HCT116 (cell line): ENCODE measurements at places on chromosomes 4 and X.

DNA sequence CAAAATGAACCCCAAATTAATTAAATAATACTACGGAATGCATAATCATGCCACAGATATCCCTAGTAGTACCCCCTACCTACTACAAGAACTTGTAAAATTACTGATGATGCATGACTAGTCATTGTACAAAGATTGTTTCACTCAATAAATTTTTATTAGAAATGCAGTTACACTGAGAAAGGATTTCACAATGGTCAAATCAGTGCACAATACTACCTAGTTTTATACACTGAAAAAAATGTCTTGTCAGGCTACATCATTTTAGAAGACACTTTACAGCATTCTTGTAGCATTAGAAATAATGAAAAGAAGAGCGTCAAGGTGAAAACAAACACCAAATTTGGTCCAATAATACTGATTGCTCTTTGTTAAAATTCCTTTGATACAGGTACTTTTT lies 178.8 kb downstream of the GPM6A start:
- H3K4me3 ChIP-seq, result no peak overlapping the region
- no peak overlapping the region for H3K27ac ChIP-seq
- no peak for DNase-seq
- no peaks in the 10 kb centered on the region for H3K27me3 ChIP-seq
- H3K36me3 ChIP-seq, result no peaks in the 10 kb centered on the region
- H3K4me1 ChIP-seq, result no peaks in the 10 kb centered on the region

DNA sequence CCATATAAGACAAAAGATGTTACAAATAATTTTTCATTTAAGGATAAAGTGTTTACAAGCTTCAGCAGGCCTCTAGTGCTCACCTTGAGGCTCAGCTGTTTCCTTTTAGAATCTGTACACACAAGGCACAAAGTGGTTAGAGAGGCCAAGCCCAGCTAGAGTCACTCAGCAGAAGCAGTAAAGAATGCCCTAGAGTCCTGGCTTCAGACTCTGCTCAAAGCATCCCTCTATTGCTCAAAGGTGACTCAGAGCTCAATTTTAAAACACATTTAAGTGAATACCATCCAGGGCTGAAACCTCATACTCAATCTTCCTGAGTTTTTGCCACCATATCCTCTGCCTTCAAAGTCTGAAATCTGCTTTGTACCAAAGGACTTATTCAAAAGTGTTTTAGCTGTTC lies 22.6 kb upstream of the PHF8 start:
- H3K4me1 ChIP-seq, result no peaks in the 10 kb centered on the region
- no peak for DNase-seq
- no peak overlapping the region for H3K27ac ChIP-seq
- no peaks in the 10 kb centered on the region for H3K36me3 ChIP-seq
- H3K27me3 ChIP-seq, result no peaks in the 10 kb centered on the region

DNA sequence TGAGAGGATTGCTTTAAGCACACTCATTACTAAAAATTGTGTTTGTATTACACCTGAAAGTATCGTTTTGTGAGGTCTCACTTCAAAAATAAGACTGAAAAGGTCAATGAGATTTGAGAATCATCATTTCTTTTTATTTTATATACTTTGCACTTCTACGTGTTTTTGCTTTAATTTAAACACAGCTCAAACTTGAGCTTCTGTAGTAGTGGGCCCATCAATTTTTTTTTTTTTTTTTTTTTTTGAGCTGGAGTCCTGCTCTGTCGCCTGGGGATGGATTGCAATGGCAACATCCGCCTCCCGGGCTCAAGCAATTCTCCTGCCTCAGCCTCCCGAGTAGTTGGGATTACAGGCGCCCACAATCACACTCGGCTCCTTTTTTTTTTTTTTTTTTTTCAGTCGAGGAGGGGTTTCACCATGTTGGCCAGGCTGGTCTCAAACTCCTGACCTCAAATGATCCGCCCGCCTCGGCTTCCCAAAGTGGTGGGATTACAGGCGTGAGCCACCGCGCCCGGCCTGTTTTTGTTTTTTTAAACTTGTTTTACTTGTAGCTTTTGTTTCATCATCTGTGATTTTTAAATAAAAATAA lies 1.5 kb downstream of the GSTCD start:
- peaks cover 14% of the 10 kb centered on the region for H3K4me1 ChIP-seq
- no peak for DNase-seq
- no peak overlapping the region for H3K27ac ChIP-seq

- H3K4me1 ChIP-seq, result peaks cover 16% of the 10 kb centered on the region
- no peak overlapping the region for H3K4me3 ChIP-seq
- no peaks in the 10 kb centered on the region for H3K27me3 ChIP-seq
- no peaks in the 10 kb centered on the region for H3K36me3 ChIP-seq
- no peak for DNase-seq
Measured at GRCh38 chr4:128513664-128514484, 226.3 kb upstream of the PGRMC2 start.

DNA sequence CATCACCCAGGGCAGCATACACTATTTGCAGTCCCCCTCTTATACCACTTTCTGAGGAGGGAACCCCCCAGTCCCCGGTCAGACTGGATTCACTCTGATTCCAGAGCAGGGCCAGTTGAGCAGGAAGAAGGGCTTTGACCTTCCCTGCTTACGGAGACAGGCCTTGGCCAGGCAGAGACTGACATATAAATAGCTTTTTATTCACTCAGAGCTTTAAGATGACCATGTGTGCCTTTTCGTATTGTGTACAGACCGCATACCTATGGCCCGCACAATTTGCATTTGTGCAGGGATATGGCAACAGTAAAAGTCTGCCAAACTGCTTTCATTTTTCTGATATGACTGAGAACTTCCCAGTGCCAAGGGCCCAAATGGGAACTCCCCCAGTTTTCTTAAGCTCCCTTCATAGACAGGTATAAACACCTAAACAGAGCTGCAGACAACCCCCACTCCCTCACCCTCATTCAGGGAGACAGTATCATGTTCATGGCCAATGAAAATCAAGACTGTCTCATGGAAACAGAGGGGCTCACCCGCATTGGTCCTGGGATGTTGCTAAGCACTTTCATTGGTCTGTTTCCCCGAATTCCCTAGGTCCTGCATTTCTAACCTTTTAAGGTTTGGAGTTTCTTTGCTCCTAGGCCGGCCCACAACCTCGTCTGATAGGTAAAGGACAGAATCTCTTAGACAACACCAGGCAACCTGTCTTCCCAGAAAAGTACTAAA lies 86.0 kb downstream of the RTL5 start:
- no peaks in the 10 kb centered on the region for H3K27me3 ChIP-seq
- H3K36me3 ChIP-seq, result no peaks in the 10 kb centered on the region
- DNase-seq, result no peak
- no peak overlapping the region for H3K27ac ChIP-seq
- no peak overlapping the region for H3K4me3 ChIP-seq

GRCh38 chr4:185710487-185710995 lies 101.5 kb downstream of the SORBS2 start:
- no peaks in the 10 kb centered on the region for H3K36me3 ChIP-seq
- no peak overlapping the region for H3K27ac ChIP-seq
- no peaks in the 10 kb centered on the region for H3K27me3 ChIP-seq

DNA sequence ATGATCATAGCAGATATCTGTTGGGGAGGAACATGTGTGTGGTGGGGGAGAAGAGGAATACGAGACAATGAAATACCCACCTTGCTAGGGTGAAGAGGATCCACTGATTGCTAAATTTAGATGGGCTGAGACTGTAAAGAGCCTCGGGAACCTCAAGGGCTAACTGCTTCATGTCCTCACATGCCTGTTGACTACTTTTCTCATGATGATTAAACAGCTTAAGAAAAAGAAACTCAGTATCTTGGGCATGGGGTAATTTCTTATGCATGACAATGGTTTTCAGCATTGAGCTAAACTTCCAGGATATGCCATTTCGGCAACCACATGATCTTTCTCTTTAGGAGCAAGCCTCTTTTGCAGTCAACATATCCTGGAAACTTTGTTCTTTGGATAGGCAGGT lies 3.9 kb upstream of the LNX1 start:
- no peaks in the 10 kb centered on the region for H3K36me3 ChIP-seq
- no peaks in the 10 kb centered on the region for H3K27me3 ChIP-seq
- H3K4me3 ChIP-seq, result no peak overlapping the region

DNA sequence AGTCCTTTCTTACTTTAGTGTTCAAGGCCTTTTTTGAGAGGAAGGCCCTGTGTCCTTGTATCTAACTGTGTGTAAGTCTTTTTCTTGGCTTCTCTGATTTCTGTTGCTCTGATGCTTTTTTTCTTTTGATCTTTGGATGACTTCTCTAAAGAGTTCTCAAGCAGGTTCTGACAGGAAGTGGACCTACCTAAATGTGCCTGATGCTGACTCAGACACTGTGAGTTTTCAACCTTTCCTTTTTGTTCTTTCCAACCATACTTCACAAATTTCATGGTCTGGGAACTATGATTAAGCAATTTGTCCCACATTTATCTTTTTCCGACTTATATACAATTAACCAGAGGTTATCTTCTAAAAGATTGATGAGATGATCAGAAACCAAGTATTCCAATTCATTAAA lies 96.5 kb downstream of the SYTL5 start:
- no peaks in the 10 kb centered on the region for H3K36me3 ChIP-seq
- H3K4me1 ChIP-seq, result no peaks in the 10 kb centered on the region
- no peak overlapping the region for H3K27ac ChIP-seq
- DNase-seq, result no peak
- H3K27me3 ChIP-seq, result no peaks in the 10 kb centered on the region

DNA sequence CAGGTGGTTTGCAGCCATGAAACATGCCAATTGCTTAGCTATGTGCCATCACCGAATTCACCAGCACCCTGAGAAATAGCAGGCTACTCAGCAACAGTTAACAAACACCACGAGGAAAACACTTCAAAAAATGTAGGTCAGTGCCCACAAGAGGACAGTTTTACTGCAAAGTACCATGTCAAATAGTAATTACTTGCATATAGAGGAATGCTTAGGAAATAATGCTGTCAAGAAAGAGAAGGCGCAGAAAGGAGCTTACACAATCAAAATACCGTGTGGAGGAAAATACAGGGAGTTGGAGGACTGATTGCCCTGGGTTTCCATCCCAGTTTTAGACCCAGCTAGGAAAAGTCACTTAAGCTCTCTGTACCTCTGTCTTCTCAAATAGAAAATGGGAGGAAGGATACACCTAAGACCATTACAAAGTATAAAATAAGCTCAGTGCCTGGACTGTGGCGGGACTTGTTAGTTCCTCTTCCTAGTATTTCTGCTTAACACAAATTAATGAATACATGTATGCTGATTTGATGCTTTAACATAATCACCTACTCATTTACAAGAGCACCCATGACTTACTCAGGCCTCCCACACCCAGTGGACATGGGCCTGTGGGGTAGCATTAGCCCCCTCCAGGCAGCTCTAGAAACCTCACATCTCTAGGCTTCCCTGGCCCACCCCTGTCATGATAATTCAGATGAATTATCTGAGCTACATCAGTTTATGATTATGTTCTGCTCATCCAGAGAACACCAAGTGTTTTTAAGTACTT lies 44.5 kb upstream of the IL21 start:
- no peak for DNase-seq
- H3K27ac ChIP-seq, result no peak overlapping the region
- H3K4me3 ChIP-seq, result no peak overlapping the region
- peaks cover 12% of the 10 kb centered on the region for H3K4me1 ChIP-seq
- H3K36me3 ChIP-seq, result no peaks in the 10 kb centered on the region

DNA sequence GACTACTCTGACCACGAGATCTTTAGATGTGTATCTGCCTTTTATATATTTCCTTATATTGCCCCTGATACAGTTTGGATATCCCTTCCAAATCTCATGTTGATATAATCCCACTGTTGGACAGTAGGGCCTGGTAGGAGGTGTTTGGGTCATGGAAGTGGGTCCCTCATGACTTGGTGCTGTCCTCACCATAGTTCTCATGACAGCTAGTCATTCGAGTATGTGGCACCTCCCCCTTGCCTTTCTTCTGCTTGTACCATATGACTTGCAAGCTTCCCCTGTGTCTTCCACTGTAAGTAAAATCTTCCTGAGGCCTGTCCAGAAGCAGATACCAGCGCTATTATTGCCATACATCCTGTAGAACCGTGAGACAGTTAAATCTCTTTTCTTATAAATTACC lies 145.3 kb downstream of the ZNF518B start:
- H3K27ac ChIP-seq, result no peak overlapping the region
- peaks cover 62% of the 10 kb centered on the region for H3K27me3 ChIP-seq
- DNase-seq, result no peak
- H3K36me3 ChIP-seq, result no peaks in the 10 kb centered on the region

DNA sequence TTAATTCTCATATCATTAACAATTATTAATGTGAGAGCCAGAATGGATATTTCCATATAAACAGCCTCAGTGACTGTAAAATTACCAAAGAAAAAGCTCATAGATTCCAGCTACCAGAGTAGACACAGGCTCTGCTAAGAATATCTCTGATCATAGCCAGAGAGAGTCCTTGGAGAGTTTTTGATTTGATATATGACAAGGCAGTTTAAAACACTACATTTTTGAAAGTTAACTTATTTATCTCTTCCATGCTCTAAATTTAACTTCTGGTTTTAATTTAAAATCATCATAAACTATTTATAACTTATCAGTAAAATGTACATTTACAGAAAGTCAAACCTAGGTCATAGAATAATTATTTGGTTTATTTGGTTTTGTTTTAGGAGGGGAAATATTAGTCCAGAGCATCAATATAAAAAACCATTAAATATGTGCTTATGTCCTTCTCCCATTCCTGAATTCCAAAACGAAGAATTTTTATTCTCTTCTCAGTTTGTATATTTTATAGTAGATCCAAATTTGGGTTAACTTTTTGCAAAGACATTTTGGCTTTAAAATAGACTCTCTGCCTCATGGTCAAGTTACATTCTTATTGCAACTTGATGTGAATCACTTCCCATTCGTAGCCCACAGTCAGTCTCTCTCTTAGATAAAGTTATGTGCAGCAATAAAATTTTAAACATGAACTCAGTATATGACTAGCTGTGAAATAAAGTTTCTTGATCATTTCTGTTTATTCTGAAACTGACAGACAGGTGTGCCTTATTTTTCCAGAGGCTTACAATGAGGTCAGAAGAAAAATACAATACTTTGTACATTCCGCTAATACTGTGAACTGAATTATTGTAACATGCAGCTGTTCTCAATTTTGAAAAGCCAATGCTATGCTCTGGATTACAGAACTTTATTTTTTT lies 267.1 kb downstream of the PAPSS1 start:
- H3K4me1 ChIP-seq, result no peaks in the 10 kb centered on the region
- no peak overlapping the region for H3K4me3 ChIP-seq
- no peaks in the 10 kb centered on the region for H3K36me3 ChIP-seq
- DNase-seq, result no peak
- no peak overlapping the region for H3K27ac ChIP-seq

- H3K36me3 ChIP-seq, result no peaks in the 10 kb centered on the region
- no peaks in the 10 kb centered on the region for H3K27me3 ChIP-seq
- H3K27ac ChIP-seq, result no peak overlapping the region
Measured at GRCh38 chr4:8882239-8882638, 10.6 kb upstream of the HMX1 start.

- no peaks in the 10 kb centered on the region for H3K27me3 ChIP-seq
- peaks cover 11% of the 10 kb centered on the region for H3K4me1 ChIP-seq
- no peak for DNase-seq
- H3K36me3 ChIP-seq, result no peaks in the 10 kb centered on the region
Measured at GRCh38 chr4:151407466-151408379, 1.3 kb upstream of the FHIP1A start.

DNA sequence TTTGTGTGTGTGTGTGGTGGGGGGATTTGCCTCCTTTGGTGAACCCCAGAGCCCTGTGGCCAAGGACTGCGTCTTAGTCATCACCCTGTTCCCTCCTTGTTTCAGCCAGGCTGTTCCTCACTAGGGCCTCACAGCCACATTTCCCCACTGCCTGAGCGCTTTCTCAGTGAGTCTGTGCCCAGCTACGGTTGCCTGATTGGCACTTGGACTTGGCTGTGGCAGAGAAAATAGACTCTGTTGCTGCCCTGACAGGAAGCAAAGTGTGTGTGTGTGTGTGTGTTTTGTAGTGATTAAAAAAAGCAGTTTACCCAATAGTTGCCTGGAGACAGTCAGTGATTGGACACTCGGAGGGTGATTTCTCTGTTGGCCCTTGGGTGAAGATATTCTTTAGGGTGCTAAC lies 113.0 kb downstream of the UCHL1 start:
- H3K27me3 ChIP-seq, result no peaks in the 10 kb centered on the region
- no peaks in the 10 kb centered on the region for H3K4me1 ChIP-seq
- H3K36me3 ChIP-seq, result no peaks in the 10 kb centered on the region
- H3K4me3 ChIP-seq, result no peak overlapping the region
- DNase-seq, result no peak
